EL (cell line): ENCODE measurements at places on chromosomes 5 and 9.

- no peak for DNase-seq
Observed at GRCh38 chr9:121309171-121309570, 41.2 kb downstream of the GSN start.

GRCh38 chr5:56501781-56502557, 268.8 kb upstream of the ANKRD55 start:
- DNase-seq, result no peak

DNA sequence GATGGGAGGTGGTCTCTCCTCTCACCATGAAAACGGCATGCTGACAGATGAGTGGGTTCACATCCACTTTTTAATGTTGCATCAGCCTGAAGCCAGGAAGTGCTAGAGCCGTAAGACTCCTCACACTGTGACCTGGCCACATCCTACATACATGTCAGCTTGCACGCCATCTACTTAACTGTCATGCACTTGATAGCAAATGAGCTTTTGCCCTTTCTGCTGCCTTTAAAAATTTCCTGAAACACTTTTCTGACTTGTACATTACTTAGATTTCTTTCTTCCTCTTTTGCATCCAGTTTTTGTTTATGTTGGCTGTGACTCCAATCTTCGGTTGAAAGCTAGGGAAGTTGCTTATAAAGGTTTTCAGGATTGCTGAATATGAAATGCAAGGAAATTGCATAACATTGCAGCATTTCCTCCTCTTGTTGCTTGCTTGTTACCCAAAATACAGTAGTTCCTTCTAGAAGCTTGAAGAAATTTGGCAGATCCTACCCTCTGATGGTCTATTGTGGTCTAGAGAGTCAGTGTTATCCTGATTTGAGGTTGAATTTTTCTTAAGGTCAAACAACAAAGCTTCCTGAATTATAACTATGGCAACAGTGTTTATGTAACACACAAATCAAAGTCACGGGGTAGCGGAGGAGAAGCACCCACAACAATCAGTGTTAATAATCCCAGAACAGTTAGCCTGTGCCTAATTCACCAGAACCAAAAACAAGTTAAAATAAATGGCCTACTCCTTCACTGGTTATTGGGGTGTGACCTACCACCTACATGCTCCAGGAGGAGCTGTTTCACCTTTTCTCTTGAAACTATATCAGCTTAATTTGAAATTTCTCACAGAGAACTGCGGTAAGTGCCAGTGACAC, 232.5 kb downstream of the ARHGAP26 start:
- peak; percentile 77 for DNase-seq

- DNase-seq, result peak; percentile 26
Observed at GRCh38 chr9:74496819-74497747, at the start of gene RORB. RORB (plus strand) TSS chr9:74497335; CDS start chr9:74497977, 642 bp downstream.

DNA sequence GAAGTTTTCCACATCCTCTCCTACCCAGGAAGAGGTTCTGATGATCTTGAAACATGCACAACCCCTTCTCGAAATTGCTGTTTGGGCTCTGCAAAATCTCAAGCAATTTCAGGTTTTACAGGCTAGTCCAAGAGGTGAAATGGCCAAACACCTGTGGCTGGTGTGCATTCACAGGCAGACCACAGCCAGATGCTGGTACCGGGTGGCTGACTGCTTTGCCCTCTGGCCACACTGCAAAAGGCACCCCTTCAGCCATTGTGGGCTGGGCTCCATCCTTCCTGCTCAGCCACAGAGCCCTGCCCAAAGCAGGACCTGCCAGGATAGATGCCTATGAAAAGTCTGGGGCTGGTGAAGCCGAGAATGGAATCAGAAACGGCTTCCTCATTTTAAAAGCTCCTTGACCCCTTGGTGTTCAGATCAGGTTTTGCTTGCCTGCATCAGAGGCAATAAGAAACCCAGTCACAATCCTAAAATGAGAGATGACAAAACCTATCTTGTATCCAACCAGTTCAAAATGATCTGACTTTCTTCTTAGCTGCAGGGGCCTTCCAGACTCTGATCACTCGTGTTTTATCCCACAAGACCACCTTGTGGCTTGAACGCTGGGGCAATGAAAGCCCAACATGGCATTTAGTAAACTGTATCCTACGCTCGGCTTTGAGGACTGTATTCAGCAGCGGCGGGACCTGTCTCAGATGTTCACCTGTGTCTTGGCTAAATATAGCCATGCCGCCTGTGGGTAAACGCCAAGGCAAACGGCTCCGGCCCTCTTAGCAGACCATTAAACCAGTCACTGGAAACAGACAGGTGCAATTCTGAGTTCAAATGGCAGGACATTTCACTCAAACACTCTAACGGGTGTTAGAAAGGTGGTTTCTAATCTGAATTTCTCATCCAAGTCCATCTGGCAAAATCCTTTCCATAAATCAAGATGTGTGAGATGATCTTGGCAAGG, 49.6 kb downstream of the EPB41L4B start:
- DNase-seq, result no peak

DNA sequence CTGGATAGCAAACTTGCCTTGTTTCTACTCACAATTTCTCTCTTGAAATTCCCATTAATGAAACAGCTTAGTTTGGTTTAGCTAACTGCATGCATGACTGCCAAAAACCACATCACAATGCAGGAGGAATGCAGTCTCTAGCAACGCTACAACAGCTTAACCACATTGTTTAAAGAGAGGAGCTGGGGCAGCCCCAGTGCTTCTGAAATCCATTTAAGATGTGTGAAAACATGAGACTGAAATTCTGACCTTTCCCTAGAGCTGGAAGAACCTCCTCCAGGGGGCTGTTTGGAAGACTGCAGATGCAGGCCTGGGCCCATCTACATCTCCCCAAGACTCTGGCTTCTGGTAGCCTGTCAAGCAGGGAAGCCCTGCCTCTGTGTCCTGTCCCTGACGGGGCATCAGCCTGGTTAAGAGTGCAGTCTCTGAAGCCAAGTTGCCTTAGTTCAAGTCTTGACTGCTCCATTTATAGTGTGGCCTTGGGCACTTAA, 157.1 kb downstream of the ZNF462 start:
- DNase-seq, result peak; percentile 91

DNA sequence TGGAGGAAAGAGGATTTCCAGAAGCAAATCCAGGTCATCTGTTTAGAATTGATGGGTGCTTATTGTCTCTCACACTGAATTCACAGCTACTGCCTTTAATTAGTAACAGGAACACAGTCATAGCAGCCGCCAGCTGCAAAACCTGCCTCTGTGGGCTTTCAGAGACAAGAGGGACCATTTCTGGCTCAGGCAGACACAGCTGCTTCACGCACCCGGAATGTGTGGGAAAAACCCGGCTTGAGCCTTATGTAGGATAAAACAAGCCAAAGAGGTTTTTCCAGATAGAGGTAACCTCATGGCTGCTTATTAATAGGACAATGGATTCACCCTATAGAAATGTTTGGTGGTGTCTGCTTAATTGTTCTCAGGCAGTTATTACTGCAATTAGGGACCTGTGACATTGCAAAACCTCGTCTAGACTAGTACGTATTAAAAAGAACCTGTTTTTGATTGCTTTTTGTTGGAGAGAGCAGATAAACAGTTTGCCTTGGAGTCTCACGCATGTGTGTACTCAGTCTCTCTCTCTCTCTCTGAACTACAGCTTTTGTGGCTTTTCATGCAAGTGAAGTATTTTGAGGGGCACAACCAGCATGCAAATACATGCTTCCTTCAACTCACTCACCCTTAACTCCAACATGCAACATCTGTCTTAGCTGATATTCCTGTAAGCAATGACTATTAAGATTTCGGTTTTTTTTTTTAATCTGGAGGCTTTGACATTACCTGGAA, 302.7 kb downstream of the PLK2 start:
- peak; percentile 5 for DNase-seq

DNA sequence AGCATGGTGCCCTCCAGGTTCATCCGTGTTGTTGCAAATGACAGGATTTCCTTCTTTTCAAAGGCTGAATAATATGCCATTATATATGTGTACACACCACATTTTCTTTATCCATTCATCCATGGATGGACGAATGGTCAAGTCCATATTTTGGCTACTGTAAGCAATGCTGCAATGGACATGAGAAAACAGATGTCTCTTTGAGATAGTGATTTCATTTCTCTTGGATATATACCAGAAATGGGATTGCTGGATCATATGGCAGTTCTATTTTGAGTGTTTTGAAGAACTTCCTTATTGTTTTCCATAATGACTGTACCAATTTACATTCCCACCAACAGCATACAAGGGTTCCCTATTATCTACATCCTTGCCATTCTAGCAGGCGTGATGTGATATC, 67.9 kb downstream of the TEK start:
- DNase-seq, result no peak

DNA sequence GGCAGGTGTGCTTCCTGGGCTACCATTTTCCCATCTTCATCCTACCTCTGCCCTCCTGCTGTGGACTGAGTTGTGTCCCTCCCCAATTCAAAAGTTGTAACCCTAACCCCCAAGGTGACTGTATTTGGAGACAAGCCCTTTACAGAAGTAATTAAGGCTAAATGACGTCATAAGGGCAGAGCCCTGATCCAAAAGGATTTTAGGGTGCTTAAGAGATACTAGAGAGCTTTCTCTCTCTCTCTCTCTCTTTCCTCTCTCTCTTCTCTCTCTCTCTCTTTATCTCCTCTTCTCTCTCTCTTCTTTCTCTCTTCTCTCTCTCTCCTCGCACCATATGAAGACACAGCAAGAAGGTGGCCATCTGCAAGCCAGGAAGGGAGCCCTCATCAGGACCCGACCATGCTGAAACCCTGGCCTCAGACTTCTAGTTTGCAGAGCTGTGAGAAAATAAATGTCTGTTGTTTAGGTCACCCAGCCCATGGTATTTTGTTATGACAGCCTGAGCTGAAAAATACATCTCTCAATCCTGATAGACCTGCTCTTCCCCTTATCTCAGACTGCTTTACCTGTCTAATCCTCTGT, 36.0 kb upstream of the TEX48 start:
- no peak for DNase-seq

DNA sequence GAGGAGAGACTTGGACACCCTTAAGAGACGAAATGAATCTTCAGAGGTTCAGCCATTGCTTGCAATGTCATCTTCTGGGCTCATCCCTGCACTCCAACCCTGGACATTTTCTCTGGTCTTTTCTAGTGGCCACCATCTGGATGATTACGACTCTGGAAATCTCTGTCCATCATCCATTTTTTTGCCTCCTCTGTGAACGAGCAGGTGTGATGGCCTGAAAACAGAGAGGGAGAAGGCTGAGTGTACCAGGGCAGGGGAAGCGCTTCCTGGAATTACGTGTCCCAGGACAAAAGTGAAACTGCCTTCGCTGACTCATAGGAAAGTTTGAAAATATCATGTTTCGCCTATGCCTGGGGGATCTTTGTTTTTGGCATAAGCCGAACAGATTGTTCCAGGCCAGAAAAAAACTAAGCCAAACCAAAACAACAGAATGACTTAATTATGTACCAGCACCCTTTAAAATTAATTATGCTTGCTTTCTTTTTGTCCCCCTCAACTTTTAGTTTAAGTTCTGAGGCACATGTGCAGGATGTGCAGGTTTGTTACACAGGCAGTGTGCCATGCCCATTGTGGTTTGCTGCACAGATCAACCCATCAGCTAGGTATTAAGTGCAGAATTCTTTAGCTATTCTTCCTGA, 31.9 kb downstream of the ANKRD33B start:
- peak; percentile 94 for DNase-seq

DNA sequence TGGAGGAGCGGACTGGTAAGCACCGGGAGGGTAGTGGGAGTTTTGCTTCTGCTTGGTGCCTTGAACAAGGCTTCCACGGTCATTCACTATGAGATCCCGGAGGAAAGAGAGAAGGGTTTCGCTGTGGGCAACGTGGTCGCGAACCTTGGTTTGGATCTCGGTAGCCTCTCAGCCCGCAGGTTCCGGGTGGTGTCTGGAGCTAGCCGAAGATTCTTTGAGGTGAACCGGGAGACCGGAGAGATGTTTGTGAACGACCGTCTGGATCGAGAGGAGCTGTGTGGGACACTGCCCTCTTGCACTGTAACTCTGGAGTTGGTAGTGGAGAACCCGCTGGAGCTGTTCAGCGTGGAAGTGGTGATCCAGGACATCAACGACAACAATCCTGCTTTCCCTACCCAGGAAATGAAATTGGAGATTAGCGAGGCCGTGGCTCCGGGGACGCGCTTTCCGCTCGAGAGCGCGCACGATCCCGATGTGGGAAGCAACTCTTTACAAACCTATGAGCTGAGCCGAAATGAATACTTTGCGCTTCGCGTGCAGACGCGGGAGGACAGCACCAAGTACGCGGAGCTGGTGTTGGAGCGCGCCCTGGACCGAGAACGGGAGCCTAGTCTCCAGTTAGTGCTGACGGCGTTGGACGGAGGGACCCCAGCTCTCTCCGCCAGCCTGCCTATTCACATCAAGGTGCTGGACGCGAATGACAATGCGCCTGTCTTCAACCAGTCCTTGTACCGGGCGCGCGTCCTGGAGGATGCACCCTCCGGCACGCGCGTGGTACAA, 556 bp downstream of the PCDHGC3 start:
- DNase-seq, result peak; percentile 80

DNA sequence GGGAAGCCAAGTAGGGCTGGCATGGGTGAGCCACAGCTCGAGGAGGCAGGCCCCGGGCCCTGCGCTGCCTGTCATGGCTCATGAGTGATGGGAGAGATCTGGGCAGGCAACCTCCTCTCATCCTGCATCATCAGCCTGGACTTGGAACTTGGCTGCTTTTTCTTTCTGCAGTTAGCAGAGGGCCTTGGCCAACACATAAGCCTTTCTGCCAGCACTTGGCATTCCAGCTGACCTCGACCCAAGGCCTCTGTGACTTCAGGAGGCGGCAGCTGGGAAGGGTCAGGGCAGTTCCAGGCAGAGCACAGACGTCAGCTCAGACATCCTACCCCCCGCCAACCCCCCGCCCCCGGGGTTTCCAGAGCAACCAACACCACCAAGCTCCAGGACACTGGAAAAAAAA, 7.6 kb downstream of the S1PR3 start:
- DNase-seq, result peak; percentile 8

GRCh38 chr9:84759300-84759750, 89.8 kb downstream of the NTRK2 start:
- DNase-seq, result no peak

DNA sequence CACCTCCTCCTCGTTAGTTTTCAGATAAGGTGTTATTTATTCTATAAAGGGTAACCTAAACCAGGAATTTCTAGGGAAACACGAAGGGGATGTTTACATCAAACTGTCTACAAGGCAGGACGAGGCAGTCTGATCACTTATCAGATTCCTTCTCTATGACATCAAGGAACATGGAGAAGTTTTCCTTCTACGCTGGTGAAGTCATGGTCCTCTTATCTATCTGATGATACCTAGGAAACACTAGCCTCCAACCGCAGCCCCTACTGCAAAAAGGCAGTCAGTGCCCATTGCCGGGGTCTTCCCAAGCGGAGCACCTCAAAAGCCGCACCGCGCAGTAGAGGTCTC, 1.5 kb downstream of the MPDZ start:
- DNase-seq, result peak; percentile 49

GRCh38 chr9:124006448-124007361, 4.9 kb upstream of the LHX2 start:
- no peak for DNase-seq

GRCh38 chr9:101495810-101496209, 37.8 kb upstream of the RNF20 start:
- peak; percentile 61 for DNase-seq

GRCh38 chr9:112571624-112572355, 85.2 kb downstream of the KIAA1958 start:
- no peak for DNase-seq

GRCh38 chr9:127927201-127927987, 3.2 kb downstream of the PIP5KL1 start:
- DNase-seq, result no peak

- peak; percentile 36 for DNase-seq
Observed at GRCh38 chr5:92748072-92748676, 832.8 kb downstream of the NR2F1-AS1 start.

- no peak for DNase-seq
Observed at GRCh38 chr5:91177639-91178038, 205.5 kb downstream of the ARRDC3 start.
